Effector CD4-positive, alpha-beta T cell (primary cell): ENCODE measurements at places on chromosomes 11 and 22.

DNA sequence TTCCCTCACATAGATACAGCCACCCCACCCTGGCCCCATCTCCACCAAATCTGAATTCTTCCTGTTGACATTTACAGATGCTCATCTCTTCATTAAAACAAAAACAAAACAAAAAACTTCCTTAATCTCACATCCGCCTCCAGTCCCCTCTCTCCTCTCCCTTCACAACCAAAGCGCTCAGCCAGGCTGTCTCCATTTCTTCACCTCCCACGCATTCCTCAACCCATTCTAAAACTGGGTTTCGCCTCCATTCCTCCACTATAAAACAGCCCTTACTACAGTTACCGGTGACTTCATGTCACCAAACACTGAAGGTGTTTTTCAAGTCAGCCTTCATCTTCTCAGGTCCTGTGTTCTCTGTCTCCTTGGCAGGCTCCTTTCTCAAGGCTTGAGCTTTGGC, 9.6 kb downstream of the BACE1-AS start:
- DNase-seq, result no peak

- DNase-seq, result no peak
These were observed 4.7 kb upstream of the TSSC4 start for GRCh38 chr11:2395856-2396255.

GRCh38 chr11:112566124-112566523, 305.5 kb upstream of the PLET1 start:
- DNase-seq, result no peak

DNA sequence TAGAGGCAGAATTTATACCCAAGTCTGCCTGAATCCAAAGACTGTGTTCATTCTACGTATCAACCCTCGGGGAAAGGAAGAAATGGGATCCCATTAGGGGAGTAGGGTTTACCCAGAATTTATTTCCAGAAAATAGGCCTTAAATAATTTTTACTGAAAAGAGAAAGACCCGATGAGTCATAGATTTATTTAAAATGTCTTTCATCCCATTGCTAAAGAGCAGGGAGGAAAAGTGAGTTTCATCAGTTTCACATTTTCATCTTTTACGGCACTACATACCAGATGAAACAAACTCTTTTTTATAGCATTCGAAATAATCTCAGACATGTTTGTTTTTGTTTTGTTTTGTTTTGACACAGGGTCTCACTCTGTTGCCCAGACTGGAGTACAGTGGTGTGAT, 31.3 kb downstream of the SLC1A2 start:
- DNase-seq, result no peak

DNA sequence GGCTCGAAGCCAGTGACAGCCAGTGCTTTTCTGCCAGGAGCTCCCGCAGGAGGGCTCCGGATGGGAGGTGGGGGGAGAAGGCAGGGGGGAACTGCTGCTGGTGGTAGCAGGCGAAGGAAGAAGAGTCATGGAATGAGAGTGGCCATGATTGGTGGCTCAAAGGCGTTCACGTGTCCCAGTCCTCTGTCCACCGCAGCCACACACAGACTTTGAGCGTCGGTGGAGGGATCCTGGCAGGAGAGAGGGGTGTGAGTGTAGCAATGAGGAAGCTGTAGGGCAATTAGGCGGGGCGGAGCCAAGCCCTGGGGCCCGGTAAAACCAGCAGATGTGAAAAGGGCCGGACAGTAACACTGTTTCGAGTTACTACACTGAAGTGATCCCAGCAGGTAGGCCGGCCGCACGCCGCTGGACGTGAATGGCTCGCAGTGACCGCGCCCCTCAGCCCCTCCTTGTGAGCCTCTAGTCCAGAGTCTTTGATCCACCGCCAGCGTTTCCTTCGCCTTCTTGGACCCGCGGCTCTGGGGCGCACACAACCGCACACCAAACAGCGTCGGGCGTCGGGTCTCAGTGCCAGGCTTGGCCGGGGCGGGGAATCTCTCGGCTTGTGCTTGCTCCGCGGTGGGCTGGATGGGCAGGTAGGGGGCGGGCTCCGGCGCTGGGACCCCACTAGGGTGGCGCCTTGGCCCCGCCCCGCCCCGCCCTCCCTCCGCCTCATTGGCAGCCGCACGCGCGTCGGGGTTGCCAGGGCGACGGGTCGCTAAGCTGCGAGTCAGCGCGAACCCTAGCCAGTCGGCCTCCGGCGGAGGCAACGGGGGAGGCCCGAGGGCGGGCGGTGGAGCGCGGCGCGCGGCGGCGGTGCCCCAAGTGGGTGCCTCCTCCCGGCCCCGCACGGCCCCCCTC, at the start of gene LRRC10B:
Gene LRRC10B, plus strand, starts transcription at position 788 of the 900 bp plus-strand sequence. CDS start 250 bp downstream, outside the sequence.
- DNase-seq, result no peak
